Activated CD4-positive, alpha-beta T cell treated with anti-CD3 and anti-CD28 coated beads for 1 hour (primary cell): ENCODE measurements at places on chromosomes 1 and 21.

- no peak for DNase-seq
Measured at GRCh38 chr1:91791103-91791502, 94.8 kb downstream of the TGFBR3 start.

DNA sequence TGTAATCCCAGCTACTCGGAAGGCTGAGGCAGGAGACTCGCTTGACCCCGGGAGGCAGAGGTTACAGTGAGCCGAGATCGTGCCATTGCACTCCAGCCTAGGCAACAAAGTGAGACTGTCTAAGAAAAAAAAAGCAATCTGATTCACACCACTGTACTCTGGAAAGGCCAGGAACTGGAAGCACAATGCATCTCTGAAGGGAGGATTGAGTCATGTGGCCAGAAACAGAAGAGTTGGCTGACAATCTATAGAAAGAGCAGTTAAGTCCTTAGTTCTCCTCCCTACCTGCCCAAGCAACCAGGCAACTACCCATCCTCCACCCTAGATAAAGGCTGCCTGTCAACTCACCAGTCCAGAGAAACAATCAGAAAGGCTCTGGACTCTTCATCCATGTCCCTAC is 45.9 kb downstream of the PIK3R3 start:
- no peak for DNase-seq

GRCh38 chr1:76408303-76408702 is 333.8 kb downstream of the ST6GALNAC3 start:
- no peak for DNase-seq

- DNase-seq, result no peak
Measured at GRCh38 chr1:74579425-74579824, 67.0 kb upstream of the LRRC53 start.

GRCh38 chr1:32172621-32173245 is 6.7 kb upstream of the TXLNA start:
- no peak for DNase-seq

DNA sequence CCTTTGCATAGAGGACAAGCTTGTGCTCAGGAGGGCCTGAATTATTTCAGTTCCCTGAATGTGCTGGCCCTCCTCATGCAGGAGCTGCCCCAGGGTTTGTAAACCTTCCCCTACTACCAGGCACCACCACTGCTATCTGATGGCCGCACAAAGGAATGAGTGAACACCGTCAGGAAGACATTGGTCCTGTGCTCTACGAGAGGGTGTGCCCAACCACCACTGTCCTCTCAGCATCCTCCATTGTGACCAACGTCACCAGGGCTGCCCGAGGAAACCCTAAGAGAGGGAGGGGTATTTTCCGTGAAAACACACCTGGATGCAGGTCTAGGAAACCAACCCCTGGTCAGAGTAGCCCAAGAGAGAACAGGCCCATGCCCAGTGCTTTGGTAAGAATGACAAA is 657.5 kb downstream of the KIF26B start:
- DNase-seq, result no peak
